Osteocyte (in vitro differentiated cells): ENCODE measurements at places on chromosomes 3 and 15. TPM values are rescaled to one million over a fixed set of nuclear protein-coding genes. Genes with fewer than 3 reads are reported as not detected.
A peak's percentile ranks its signal among the peaks of the same experiment; 100 is the strongest.

PLSCR2 gene
- not detected in 2 replicates for total RNA-seq

LSM3 gene
- total RNA-seq, result 9.9 and 10.0 TPM in 2 replicates

MYZAP gene
- total RNA-seq, result 1.4 and 1.5 TPM in 2 replicates

ST3GAL6 gene
- 4.4 and 8.0 TPM in 2 replicates for total RNA-seq

OCA2 gene
- 0.76 and 1.2 TPM in 2 replicates for total RNA-seq

CHST13 gene
- not detected in 2 replicates for total RNA-seq

GP5 gene
- total RNA-seq, result 0.10 TPM in 1 of 2 replicates, not detected in the other

DNA sequence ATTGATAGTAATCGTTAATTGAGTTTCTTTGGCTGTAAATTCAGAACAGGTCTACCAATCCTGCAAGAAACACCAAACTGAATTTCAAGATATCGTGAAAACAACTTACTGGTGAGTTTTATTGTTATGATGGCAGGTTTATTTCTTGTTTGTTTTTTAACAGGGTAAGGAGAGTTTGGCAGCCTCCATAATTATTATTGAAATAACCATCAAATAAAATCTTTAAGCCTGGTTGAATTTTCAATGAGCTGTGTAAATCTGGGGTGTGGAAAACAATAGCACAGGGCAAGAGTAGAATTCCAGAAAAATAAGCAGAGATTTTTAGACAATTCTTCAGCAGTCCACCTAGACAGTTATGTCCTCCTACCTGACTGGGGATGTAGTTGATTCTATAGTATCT is 196.5 kb downstream of the MECOM start:
- no peaks in the 10 kb centered on the region for H3K36me3 ChIP-seq
- H3K4me1 ChIP-seq, result peaks cover 3% of the 10 kb centered on the region
- no peak overlapping the region for H3K4me3 ChIP-seq
- DNase-seq, result no peak
- no peak overlapping the region for H3K27ac ChIP-seq

GRCh38 chr3:25574172-25574765 is 90.4 kb downstream of the TOP2B start:
- no peaks in the 10 kb centered on the region for H3K27me3 ChIP-seq

GRCh38 chr3:147418808-147419701 is 9.9 kb downstream of the ZIC1 start:
- no peaks in the 10 kb centered on the region for H3K27me3 ChIP-seq
- H3K27ac ChIP-seq, result peak overlapping the region; percentile 79
- peaks cover 54% of the 10 kb centered on the region for H3K4me1 ChIP-seq
- H3K4me3 ChIP-seq, result peak overlapping the region; percentile 71
- DNase-seq, result peak; percentile 93

- H3K27ac ChIP-seq, result no peak overlapping the region
- no peaks in the 10 kb centered on the region for H3K4me1 ChIP-seq
- peaks cover 7% of the 10 kb centered on the region for H3K36me3 ChIP-seq
- H3K4me3 ChIP-seq, result no peak overlapping the region
- DNase-seq, result no peak
Observed at GRCh38 chr3:195738274-195739044, 17.7 kb downstream of the MUC20 start.

DNA sequence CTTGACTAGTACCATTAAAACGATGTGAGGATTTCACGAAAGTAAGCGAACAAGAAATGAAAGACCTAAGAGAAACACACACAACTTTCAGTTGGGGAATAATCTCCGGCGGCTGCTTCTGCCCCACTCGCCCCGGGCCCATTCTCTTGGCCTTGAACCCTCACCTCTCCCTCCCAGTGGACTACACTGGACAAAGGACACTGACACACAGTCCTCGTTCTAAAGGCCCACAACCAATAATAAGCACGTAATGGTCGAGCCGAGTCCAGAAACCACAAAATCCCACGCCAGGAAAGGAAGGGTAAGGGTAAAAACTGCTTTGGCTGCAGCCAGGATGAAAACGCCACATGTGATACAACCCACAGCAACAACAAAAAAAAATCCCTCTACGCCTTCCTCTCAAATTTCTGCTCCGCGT is 469 bp downstream of the ZNF770 start:
- no peaks in the 10 kb centered on the region for H3K27me3 ChIP-seq
- H3K4me3 ChIP-seq, result peak overlapping the region; percentile 96
- H3K4me1 ChIP-seq, result peaks cover 24% of the 10 kb centered on the region

DNA sequence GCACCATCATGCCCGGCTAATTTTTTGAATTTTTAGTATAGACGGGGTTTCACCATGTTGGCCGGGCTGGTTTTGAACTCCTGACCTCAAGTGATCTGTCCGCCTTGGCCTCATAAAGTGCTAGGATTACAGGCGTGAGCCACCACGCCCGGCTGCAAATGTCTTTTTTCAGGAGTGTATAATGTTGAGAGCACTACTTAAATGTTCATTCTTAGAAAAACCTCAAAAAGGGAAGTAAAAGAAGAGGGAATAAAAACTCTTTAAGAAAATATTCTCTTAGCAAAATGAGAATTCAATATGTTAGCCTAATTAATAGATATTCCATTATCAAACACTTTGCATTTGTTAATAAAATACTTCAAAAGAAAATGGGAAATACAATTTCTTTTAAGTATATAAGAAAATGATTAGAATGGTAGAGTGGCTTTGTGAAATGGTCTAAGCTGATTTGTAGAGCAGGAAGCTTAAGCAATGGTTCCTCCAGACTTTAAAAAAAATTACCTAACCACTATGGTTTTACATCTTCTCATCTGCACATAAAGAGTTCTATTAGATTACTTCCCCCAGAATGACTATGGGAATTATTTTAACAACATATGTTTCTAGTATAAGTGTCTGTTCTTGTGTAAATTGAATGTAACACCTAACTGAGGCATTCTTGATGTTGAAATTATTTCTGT is 226.7 kb upstream of the ALCAM start:
- no peak overlapping the region for H3K4me3 ChIP-seq
- H3K27ac ChIP-seq, result peak overlapping the region; percentile 5
- H3K27me3 ChIP-seq, result no peaks in the 10 kb centered on the region
- no peak for DNase-seq

DNA sequence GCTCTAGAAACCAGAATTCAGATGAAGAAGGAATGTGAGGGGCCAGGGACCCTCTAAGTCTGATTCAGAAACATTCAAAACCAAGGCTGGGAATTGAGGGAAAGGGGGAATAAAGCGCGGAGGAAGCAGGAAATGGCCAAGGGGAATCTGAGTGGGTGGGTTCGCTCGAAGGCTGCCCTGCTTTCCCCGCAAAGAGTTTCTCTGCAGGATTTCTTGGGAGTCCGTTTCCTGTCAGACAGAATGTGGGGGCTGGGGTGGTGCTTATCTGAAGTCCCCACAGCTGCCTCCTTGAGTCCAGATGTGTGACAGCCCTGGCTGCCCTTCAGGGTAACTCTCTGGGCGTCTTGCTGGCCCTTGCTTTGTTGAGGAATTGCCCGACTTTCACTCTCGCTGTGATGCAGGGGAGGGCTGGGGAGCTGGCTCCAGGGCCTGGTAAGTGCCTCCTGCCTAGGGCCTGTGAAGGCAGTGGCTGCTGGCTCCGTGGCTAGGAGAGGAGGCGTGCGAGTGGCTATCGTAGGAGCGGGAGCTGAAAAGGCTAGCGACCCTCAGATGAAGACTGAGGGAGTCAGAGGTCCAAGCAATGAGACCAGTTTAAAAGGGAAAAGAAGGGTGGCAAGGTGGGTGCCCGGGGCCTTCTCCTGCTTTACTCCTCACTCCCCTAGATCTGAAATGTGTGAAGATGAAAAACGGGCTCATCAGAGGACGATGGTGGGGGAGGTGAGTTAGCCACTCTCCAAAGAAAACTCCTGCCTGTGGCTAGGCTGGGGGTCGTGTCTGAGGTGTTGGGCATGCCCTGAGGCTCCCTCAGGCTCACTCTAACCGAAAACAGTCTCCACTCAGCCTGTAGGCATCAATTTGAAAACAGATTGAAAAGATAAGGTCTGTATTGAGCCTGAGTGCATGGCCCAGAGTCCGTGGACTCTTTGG is 143.9 kb upstream of the UMPS start:
- peaks cover 24% of the 10 kb centered on the region for H3K4me1 ChIP-seq
- no peak for DNase-seq
- no peak overlapping the region for H3K27ac ChIP-seq

- no peak overlapping the region for H3K27ac ChIP-seq
- no peaks in the 10 kb centered on the region for H3K36me3 ChIP-seq
- H3K4me3 ChIP-seq, result no peak overlapping the region
- H3K4me1 ChIP-seq, result peaks cover 58% of the 10 kb centered on the region
- H3K27me3 ChIP-seq, result no peaks in the 10 kb centered on the region
- DNase-seq, result no peak
Observed at GRCh38 chr3:159992589-159992988, 4.0 kb downstream of the IL12A start.

GRCh38 chr3:74808506-74809275 is 194.2 kb upstream of the CNTN3 start:
- H3K27me3 ChIP-seq, result no peaks in the 10 kb centered on the region
- no peak for DNase-seq
- H3K36me3 ChIP-seq, result no peaks in the 10 kb centered on the region
- no peaks in the 10 kb centered on the region for H3K4me1 ChIP-seq
- H3K4me3 ChIP-seq, result no peak overlapping the region
